H1 (cell line): ENCODE measurements at places on chromosomes 3 and 15. TPM values are rescaled to one million over a fixed set of nuclear protein-coding genes. Genes with fewer than 3 reads are reported as not detected.

The SPSB4 gene
- total RNA-seq: 17.2 and 18.1 TPM in 2 replicates

The EPHA3 gene
- total RNA-seq: 0.22 and 0.33 TPM in 2 replicates

The SLC22A13 gene
- 0.41 and 0.54 TPM in 2 replicates for total RNA-seq

The CNTN6 gene
- not detected in 2 replicates for total RNA-seq

The AADACL2 gene
- total RNA-seq: not detected in 2 replicates

The PAK6 gene
- total RNA-seq: 9.0 and 9.4 TPM in 2 replicates

The UTS2B gene
- not detected in 2 replicates for total RNA-seq

The KLF15 gene
- total RNA-seq: 17.4 and 19.5 TPM in 2 replicates

The FBXW12 gene
- total RNA-seq: 0.35 TPM in 1 of 2 replicates, not detected in the other

The CX3CR1 gene
- not detected in 2 replicates for total RNA-seq

The RBP2 gene
- total RNA-seq: not detected in 2 replicates

The ATP2C1 gene
- total RNA-seq: 68.5 and 70.2 TPM in 2 replicates

The TGM5 gene
- total RNA-seq: not detected in 2 replicates

The KCNH8 gene
- total RNA-seq: 2.1 and 2.4 TPM in 2 replicates

The EXD1 gene
- total RNA-seq: 0.54 TPM in 1 of 2 replicates, not detected in the other

The MAPK6 gene
- 108 and 115 TPM in 2 replicates for total RNA-seq

The ZNF662 gene
- total RNA-seq: not detected in 2 replicates

The ITPKA gene
- 0.67 and 0.99 TPM in 2 replicates for total RNA-seq

The C3orf49 gene
- not detected in 2 replicates for total RNA-seq

The P2RY14 gene
- not detected in 2 replicates for total RNA-seq

The SCG3 gene
- total RNA-seq: 42.4 and 45.9 TPM in 2 replicates

The LRTM1 gene
- not detected in 2 replicates for total RNA-seq

The LRRC31 gene
- total RNA-seq: not detected in 2 replicates

The AGBL1 gene
- total RNA-seq: not detected in 2 replicates

The KNG1 gene
- total RNA-seq: 0.31 TPM in 1 of 2 replicates, not detected in the other

The PLA2G4D gene
- 0.07 and 0.33 TPM in 2 replicates for total RNA-seq

The EOMES gene
- total RNA-seq: 0.47 and 0.50 TPM in 2 replicates

The CDCP1 gene
- 21.2 and 23.3 TPM in 2 replicates for total RNA-seq

The HES1 gene
- 12.2 and 12.9 TPM in 2 replicates for total RNA-seq

The EAF2 gene
- total RNA-seq: 6.0 and 6.6 TPM in 2 replicates

The BFSP2 gene
- not detected in 2 replicates for total RNA-seq

The TUSC2 gene
- 30.8 and 33.3 TPM in 2 replicates for total RNA-seq

The ARPP21 gene
- not detected in 2 replicates for total RNA-seq

The TIMMDC1 gene
- 128 and 130 TPM in 2 replicates for total RNA-seq

The PDIA3 gene
- total RNA-seq: 653 and 655 TPM in 2 replicates

The PLCL2 gene
- 6.8 and 7.3 TPM in 2 replicates for total RNA-seq

The TMEM207 gene
- total RNA-seq: not detected in 2 replicates

The ROPN1 gene
- 0.44 TPM in 1 of 2 replicates, not detected in the other for total RNA-seq

The ZDHHC19 gene
- 4.1 and 4.5 TPM in 2 replicates for total RNA-seq

The IL16 gene
- 0.09 and 0.46 TPM in 2 replicates for total RNA-seq

The SLC6A1 gene
- total RNA-seq: 0.30 and 0.31 TPM in 2 replicates

The BNC1 gene
- total RNA-seq: 0.67 and 0.99 TPM in 2 replicates

The ESYT3 gene
- 7.0 and 7.3 TPM in 2 replicates for total RNA-seq

The GPR149 gene
- not detected in 2 replicates for total RNA-seq
